ENCODE measurements at places on chromosomes 3 and 15.

DNA sequence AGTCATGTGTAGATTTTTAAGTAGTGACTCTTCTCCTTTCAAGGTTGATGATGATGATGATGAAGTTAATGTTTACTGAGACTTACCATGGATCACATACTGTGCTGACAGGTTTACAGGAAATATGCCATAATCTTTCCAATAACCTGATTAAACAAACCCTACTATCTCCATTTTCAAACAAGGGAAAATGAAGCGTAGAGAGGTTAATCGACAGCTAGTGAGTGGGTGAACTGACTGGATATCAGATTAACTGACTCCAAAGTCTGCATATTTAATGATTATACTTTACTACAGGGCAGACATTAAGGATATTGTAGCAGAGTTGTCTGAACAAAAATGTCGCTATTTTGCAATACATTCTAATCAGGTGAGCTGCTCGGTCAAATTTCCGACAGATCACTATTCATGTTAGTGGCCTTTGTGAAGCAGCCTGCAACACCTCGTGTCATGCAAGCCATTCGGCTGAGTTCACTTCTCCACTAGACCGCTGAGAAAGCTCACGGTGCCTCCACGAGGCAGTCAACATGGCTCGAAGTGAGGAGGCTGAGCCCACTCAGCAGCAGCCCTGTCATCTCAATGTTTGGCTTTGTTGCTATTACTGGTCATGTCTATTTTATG lies 264.2 kb downstream of the NFKBIZ start:
- H3K27ac ChIP-seq, result no peak overlapping the region
- H3K4me1 ChIP-seq, result no peaks in the 10 kb centered on the region
- DNase-seq, result no peak

DNA sequence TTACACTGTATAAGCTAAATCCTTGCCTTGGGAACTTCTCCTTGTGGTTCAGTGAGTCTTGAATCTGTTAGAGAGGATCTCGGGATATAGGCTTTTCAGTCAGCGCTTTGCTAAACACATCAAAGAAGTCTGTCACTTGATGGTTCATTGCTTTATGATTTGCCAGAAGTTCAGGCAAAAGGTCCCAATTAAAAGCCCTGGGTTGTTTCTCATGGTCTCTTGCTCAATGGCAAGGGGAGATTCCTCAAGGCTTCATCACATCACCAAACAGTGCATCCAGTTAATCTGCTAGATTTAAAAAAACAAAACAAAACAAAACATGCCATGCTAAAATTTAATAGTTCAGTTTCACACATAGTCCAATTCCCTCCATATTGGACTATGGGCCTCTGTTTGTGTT lies 114.8 kb downstream of the FILIP1L start:
- H3K27ac ChIP-seq, result no peak overlapping the region
- no peaks in the 10 kb centered on the region for H3K36me3 ChIP-seq
- H3K4me3 ChIP-seq, result no peak overlapping the region
- H3K4me1 ChIP-seq, result peaks cover 27% of the 10 kb centered on the region

DNA sequence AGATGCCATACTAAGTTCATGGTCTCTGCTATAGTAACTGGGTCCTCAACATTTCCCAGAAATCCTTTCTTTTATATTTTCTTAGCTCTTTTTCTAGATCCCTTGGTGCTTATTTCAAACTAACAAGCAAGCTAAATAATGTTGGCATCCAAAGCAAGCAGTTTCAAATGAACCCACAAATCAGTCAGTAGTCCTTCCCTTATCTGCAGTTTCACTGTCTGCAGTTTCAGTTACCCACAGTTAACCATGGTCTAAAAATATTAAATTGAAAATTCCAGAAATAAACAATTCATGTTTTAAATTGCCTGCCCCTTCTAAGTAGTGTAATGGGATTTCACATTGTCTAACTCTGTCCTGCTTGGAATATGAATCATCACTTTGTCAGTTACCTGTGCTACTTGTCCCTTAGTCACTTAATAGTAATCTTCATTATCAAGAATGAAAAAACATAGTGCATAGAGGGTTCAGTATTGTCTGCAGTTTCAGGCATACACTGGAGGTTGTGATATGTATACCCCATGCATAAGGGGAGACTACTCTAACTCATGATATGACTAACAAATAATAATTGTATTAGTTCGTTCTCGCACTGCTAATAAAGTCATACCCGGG lies 633.7 kb downstream of the MECOM start:
- H3K4me1 ChIP-seq, result peaks cover 24% of the 10 kb centered on the region
- DNase-seq, result no peak
- no peak overlapping the region for H3K27ac ChIP-seq
- H3K36me3 ChIP-seq, result no peaks in the 10 kb centered on the region
- H3K27me3 ChIP-seq, result no peaks in the 10 kb centered on the region

DNA sequence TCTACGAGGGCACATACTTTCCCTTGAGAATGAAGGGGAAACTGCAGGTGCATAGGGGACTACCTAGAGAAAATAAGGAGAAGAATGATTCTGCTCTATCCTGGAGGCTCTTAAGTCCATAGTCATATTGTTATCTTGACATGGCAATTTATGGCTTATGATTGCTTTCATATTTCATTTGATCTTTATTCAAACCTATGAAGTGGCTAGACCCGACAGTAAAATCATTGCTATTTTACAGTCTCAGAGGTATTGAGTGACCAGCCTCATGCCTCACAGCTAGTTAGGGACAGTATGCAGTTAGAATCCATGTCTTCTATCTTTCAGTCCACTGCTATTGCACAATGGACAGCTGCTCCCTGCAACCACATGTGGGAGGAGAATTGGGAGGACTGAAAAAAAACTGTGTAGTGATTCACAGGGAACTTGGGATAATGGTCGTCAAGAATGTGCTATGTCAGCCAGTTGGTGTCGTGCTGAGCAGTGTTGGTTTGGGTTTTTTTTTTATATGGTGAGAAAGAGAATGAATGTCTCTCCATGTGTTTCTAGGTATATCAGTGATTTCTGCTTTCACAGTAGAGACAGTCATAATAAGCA lies 63.2 kb upstream of the SPPL2A start:
- peak; percentile 95 for DNase-seq
- no peak overlapping the region for H3K4me3 ChIP-seq
- H3K36me3 ChIP-seq, result no peaks in the 10 kb centered on the region
- peaks cover 10% of the 10 kb centered on the region for H3K4me1 ChIP-seq
- no peaks in the 10 kb centered on the region for H3K27me3 ChIP-seq

DNA sequence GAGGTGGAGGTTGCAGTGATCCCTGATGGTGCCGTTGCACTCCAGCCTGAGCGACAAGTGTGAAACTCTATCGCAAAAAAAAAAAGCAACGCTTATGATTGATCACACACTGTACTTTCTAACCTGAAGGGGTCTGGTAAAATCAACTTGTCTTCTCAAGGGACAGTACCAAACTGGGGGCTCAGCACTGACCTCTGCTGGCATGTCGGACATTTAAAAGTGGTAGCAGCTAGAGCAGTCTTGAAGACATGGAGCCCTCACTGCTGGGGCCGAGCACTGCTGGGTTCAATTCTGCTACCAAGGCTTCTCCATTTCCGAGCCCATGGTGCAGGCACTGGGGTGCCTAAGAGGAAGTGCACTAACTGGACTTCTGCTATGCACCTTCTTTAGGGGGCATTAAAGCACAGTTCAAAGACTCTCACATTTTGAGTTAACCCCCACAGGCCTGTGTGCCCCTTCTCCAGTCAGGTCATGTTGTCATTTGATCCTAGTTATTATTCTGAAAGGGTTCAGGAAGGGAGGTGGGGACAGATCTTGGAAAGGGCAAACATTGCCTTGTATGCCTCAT lies 26.4 kb upstream of the LAMP3 start:
- H3K27ac ChIP-seq, result no peak overlapping the region
- H3K36me3 ChIP-seq, result no peaks in the 10 kb centered on the region
- peak; percentile 17 for DNase-seq
- H3K27me3 ChIP-seq, result no peaks in the 10 kb centered on the region
- no peak overlapping the region for H3K4me3 ChIP-seq
- H3K4me1 ChIP-seq, result peaks cover 15% of the 10 kb centered on the region

- H3K4me1 ChIP-seq, result no peaks in the 10 kb centered on the region
- H3K27ac ChIP-seq, result peak overlapping the region; percentile 31
- no peak overlapping the region for H3K4me3 ChIP-seq
- peak; percentile 79 for DNase-seq
- H3K36me3 ChIP-seq, result peaks cover 48% of the 10 kb centered on the region
- no peaks in the 10 kb centered on the region for H3K27me3 ChIP-seq
Observed at GRCh38 chr15:65476903-65477302, 40.6 kb downstream of the DPP8 start.

DNA sequence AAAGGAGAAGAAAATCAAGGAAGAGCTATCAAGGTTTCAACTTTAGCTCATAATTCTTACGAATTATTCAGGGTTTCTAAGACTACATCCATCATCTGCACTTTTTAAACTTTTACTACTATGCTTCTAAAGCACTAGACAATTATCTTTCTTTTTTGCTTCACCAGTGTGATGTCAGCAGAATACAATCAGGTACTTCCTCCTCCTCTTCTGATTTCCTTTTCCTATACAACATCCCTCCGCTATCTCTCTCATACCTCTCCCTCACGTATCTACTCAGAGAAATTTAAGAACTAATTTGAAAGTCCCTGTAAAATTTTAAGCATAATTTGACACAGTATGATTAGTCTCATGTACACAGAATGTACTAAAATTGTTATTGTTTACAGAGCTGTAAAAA lies 47.3 kb upstream of the USP50 start:
- H3K4me3 ChIP-seq, result no peak overlapping the region
- no peak for DNase-seq
- no peaks in the 10 kb centered on the region for H3K4me1 ChIP-seq
- H3K36me3 ChIP-seq, result peaks cover 79% of the 10 kb centered on the region
- H3K27ac ChIP-seq, result no peak overlapping the region
- no peaks in the 10 kb centered on the region for H3K27me3 ChIP-seq

Data from GM23248 (cell line).